Pancreas (tissue), 10 donors: ENCODE measurements at places on chromosomes 12 and 14.

- no peaks in the 10 kb centered on the region for H3K27me3 ChIP-seq
- no peak overlapping the region for H3K27ac ChIP-seq
Measured at GRCh38 chr14:61774861-61775260, 12.6 kb downstream of the SNAPC1 start.

GRCh38 chr14:53968726-53969125 lies 12.1 kb upstream of the BMP4 start:
- H3K4me3 ChIP-seq: no peak overlapping the region
- DNase-seq: no peak
- H3K27ac ChIP-seq: no peak overlapping the region
- H3K36me3 ChIP-seq: no peaks in the 10 kb centered on the region

DNA sequence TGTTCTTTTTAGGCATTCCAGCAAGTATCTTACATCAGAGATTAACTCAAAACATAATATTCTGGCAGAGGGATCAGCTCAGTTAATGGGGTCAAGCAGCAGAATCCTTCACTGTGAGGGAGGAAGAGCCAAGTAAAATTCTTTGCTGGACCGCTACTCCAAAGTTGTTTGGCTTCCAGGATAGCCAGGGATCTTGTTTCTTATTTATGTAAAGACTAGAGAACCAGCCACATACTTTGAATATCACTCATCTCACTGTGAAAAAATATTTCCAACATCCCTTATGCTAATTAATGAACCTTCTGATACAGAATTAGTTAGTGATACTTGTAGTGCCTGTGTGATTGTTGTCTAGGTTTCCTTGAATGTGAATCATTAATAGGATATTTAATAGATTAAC lies 94.2 kb downstream of the PLEKHA5 start:
- H3K36me3 ChIP-seq: no peaks in the 10 kb centered on the region
- peaks cover 10% of the 10 kb centered on the region for H3K4me1 ChIP-seq
- H3K27ac ChIP-seq: no peak overlapping the region
- no peak overlapping the region for H3K4me3 ChIP-seq
- no peaks in the 10 kb centered on the region for H3K27me3 ChIP-seq

DNA sequence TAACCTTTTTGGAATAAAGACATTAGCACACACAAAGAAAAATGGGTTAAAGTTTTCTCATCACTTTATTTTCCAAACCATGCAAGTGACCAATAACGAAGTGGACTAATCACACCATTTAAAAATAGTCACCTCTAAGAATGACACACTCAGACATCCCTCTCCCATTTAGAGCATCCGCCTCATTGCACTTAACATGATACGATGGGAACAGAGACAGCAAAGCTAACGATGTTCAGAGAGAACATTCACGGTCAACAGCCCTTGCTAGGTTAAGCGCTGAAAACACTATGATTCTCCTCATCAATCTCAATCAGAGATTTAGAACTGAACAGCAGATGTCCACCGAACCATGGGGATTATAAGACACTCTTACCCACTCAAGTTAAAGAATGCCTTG lies 35.8 kb downstream of the NIN start:
- H3K4me3 ChIP-seq: no peak overlapping the region
- no peak overlapping the region for H3K27ac ChIP-seq
- no peaks in the 10 kb centered on the region for H3K27me3 ChIP-seq

DNA sequence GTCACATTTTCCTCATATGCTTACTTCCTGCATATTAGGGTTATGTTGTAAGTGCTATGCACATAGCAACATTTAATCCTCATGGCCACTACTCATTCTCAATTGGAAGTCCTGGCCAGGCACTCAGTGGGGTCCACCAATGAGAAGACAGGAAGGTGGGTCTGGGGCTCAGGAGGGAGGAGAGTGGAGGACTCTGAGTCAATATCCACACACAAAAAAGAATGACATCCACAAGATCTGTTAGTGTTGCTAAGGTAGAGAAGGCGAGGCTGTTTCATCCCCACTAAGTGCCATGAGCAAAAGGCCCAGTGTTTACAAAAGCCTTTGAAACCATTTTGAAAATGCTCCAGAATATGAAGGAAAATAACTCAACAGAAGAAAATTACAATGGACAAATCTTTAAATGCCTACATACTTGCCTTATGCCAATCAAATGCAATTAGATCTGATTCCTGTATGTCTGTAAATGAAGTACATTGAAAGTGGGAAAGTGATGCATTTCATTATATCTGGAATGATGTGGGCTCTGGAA lies 53.9 kb downstream of the EID3 start:
- H3K36me3 ChIP-seq: no peaks in the 10 kb centered on the region
- no peaks in the 10 kb centered on the region for H3K4me1 ChIP-seq
